ENCODE measurements at places on chromosomes 3 and 15.

- no peak overlapping the region for H3K4me3 ChIP-seq
- no peaks in the 10 kb centered on the region for H3K4me1 ChIP-seq
Measured at GRCh38 chr15:88860212-88860611, 35.1 kb downstream of the HAPLN3 start.

- H3K4me3 ChIP-seq = no peak overlapping the region
- H3K27ac ChIP-seq = no peak overlapping the region
- DNase-seq = peak; percentile 60
- no peaks in the 10 kb centered on the region for H3K36me3 ChIP-seq
- H3K4me1 ChIP-seq = no peaks in the 10 kb centered on the region
Measured at GRCh38 chr3:10964537-10965167, 27.9 kb upstream of the SLC6A1 start.

- no peak overlapping the region for H3K4me3 ChIP-seq
- H3K36me3 ChIP-seq = no peaks in the 10 kb centered on the region
Measured at GRCh38 chr3:78497767-78498166, 1270.0 kb downstream of the ROBO1 start.

- DNase-seq = peak; percentile 54
- H3K4me3 ChIP-seq = no peak overlapping the region
- no peaks in the 10 kb centered on the region for H3K4me1 ChIP-seq
- H3K36me3 ChIP-seq = no peaks in the 10 kb centered on the region
- no peaks in the 10 kb centered on the region for H3K27me3 ChIP-seq
Measured at GRCh38 chr3:43747641-43748040, 56.9 kb downstream of the ABHD5 start.

GRCh38 chr15:58839485-58839884 lies 68.4 kb downstream of the MINDY2 start:
- H3K27ac ChIP-seq = no peak overlapping the region
- H3K4me3 ChIP-seq = no peak overlapping the region
- no peaks in the 10 kb centered on the region for H3K4me1 ChIP-seq
- DNase-seq = no peak

DNA sequence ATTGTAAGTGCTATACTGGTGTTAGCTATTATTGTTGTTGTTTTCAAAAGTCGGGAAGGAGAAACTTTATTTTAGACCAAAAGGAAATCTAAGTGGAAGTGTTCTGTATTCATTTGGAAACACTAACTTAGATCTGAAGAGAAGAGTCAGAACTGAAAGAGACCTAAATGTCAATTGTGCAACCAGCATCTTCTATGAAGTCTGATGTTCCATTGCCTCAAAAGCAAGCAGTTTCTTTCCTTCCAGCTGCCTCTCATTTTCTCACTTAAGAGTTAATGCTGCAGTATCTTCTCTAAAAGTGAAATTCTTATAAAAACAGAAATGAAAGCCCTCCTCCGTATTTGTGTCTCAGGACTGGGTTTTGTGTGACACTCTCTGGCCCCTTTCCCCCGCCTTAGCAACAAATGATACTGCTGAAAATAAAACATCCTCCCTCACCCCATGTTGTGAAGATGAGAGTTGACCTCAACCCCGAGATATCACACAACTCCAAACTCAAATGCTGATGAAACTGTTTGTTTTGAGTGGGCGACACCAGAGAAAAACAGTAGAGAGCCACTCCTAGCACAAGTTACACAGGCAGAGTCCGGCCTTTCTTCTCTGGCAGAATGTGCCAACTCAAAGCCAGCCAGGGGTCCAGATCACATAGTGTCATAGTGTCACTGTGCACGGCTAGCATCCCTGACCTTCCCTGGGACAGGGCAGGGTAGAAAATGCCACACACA lies 48.9 kb downstream of the GLDN start:
- no peaks in the 10 kb centered on the region for H3K4me1 ChIP-seq
- H3K27me3 ChIP-seq = no peaks in the 10 kb centered on the region
- no peak for DNase-seq
- H3K4me3 ChIP-seq = no peak overlapping the region

DNA sequence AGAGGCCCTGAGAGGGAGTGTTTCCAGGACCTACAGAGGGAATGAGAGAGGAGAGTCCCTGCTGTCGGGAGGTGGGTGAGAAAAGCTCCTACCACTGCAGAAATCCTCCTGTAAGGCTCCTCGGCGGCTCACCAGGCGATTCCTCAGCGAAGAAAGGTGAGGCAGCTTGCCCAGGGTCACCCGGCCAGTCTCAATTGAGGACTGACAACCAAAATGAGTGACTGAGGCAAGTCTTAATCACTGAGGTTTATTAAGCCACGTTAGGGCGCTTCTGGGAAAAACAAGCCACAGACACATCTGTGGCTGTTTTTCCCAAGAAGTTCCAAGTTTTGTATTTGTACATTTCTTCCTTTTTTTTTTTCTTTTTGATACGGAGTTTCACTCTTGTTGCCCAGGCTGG lies 48.5 kb downstream of the ZDHHC19 start:
- H3K27ac ChIP-seq = no peak overlapping the region
- no peaks in the 10 kb centered on the region for H3K27me3 ChIP-seq
- no peaks in the 10 kb centered on the region for H3K36me3 ChIP-seq
- DNase-seq = no peak
- H3K4me3 ChIP-seq = no peak overlapping the region

GRCh38 chr3:178186666-178187065 lies 349.6 kb upstream of the KCNMB2 start:
- H3K36me3 ChIP-seq = no peaks in the 10 kb centered on the region
- H3K4me1 ChIP-seq = no peaks in the 10 kb centered on the region
- H3K27ac ChIP-seq = no peak overlapping the region
- no peak overlapping the region for H3K4me3 ChIP-seq

DNA sequence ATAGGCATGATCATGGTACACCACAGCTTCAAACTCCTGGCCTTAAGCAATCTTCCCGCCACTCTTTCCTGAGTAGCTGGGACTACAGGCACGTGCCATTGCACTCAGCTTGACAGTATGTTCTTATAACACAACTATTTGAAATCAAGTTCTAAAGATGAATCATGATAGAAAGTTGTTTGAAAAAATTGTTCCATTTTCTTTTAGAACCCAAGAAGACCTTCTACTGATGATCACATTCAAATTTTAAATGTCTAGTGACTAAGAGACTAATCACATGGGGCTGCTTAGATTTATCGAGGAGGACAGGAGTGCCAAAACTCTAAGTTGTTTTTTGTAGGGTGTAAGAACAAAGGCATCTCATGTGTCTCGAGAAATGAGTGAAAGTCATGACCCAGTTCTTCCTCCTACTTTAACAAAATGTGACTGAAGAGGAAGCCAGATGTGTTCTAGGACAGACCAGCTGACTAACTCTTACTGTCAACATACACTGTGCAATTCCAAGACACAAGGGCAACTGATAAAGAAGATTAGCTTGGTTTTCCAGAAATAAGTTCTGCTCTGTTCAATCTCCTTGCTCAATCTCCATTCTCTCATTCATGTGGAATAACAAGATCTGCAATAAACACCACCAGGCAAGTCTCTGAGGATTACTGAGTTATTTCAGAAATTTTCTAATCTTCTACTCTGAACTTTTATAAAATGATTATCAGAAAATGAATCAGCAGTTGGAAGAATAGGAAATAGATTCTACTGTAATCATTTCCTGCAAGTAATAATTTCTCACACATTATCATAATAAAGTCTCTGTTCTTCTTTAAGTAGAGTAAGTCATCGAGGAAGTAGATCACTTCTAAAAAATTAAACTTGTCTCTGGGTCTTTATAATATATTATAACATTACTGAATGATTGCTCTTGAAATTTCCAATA lies 122.6 kb upstream of the CCNL1 start:
- H3K27me3 ChIP-seq = no peaks in the 10 kb centered on the region
- DNase-seq = no peak
- H3K36me3 ChIP-seq = no peaks in the 10 kb centered on the region
- H3K4me3 ChIP-seq = no peak overlapping the region
- no peaks in the 10 kb centered on the region for H3K4me1 ChIP-seq
- no peak overlapping the region for H3K27ac ChIP-seq

DNA sequence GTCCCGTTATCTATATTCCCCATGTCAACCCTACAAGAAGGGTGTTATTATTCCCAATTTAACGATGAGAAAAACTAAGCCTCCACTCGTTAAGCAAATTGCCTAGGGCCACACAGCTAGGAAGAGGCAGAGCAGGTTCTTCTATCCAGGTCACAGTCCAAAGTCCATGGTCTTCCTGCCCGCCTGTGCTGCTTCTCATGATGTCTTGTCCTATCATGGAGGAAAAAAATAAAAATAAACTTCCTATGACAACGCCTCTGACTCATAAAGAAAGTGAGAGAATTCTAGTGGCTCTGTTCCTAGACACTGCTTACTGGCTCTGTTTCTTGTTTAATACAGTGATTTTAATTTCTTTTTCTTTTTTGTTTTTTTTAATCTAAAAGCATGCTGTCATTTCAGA lies 9.7 kb downstream of the COL8A1 start:
- DNase-seq = peak; percentile 12
- H3K27me3 ChIP-seq = no peaks in the 10 kb centered on the region

- no peak overlapping the region for H3K4me3 ChIP-seq
- no peak for DNase-seq
- no peaks in the 10 kb centered on the region for H3K27me3 ChIP-seq
- H3K27ac ChIP-seq = no peak overlapping the region
- no peaks in the 10 kb centered on the region for H3K4me1 ChIP-seq
Measured at GRCh38 chr15:81056304-81056703, 55.6 kb downstream of the TLNRD1 start.

- no peak overlapping the region for H3K4me3 ChIP-seq
- H3K4me1 ChIP-seq = peaks cover 11% of the 10 kb centered on the region
- peaks cover 14% of the 10 kb centered on the region for H3K27me3 ChIP-seq
- DNase-seq = no peak
- H3K36me3 ChIP-seq = no peaks in the 10 kb centered on the region
Measured at GRCh38 chr3:49864505-49864904, 5.2 kb downstream of the CAMKV start.

GRCh38 chr3:129023909-129024308 lies 22.8 kb downstream of the EFCC1 start:
- H3K27ac ChIP-seq = no peak overlapping the region
- H3K4me3 ChIP-seq = no peak overlapping the region
- no peaks in the 10 kb centered on the region for H3K4me1 ChIP-seq
- H3K27me3 ChIP-seq = no peaks in the 10 kb centered on the region

DNA sequence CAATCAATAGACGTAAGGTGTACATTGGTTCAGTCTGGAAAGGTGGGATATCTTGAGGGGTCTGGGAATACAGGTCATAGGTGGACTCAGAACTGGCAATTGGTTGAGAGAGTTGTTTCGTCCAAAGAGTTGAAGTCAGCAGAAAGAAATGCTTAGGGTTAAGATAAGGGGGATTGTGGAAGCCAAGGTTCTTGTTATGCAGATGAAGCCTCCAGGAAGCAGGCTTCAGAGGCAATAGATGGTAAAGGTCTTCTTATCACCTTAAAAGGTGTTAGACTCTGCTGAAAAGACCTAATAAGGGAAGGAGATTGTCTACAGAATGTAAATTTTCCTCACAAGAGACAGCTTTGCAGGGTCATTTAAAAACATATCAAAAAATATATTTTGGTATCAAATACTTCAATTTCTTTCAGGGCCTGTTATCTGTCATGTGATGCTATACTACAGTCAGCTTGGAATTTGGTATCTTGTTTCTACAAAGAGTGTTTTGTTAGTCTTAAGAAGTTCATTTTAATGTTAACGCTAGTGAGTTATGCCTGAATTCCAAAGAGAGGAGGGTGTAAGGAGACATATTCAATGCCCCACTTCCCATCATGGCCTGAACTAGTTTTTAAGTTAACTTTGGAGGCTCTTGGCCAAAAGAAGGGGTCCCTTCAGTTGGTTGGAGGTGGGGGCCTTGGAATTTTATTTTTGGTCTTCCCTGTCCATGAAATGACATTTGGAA lies 378.2 kb upstream of the ROBO2 start:
- H3K4me3 ChIP-seq = no peak overlapping the region
- no peaks in the 10 kb centered on the region for H3K27me3 ChIP-seq
- H3K27ac ChIP-seq = no peak overlapping the region
- no peak for DNase-seq
- no peaks in the 10 kb centered on the region for H3K4me1 ChIP-seq

DNA sequence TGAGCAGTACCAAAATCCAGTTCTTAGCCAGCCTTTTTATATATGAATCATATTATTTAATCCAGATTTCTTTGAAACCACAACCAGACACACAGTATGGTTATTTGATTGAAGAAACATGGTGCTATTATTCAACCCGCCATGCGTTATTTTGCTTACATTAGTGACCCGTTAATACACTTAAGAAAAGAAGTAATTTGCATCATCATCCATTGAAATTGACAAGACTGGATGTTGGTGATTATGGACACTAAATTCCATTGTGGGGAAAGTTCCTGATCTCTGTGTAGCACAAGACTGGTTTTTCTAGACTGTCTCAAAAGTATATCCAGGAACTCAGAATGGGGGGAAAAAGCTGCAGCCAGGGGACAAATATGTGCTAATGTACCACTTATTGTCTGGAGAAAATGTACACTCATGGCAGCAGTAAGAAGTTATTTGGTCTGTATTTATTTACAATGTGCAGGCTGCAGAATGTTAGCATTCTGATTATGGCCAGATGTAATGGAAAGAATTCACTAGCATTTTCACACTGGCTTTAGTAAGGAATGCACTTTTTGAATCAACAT lies 80.3 kb downstream of the FILIP1L start:
- no peaks in the 10 kb centered on the region for H3K27me3 ChIP-seq
- no peak overlapping the region for H3K4me3 ChIP-seq
- H3K27ac ChIP-seq = no peak overlapping the region

GRCh38 chr15:45084163-45084562 lies 29.8 kb downstream of the DUOX2 start:
- H3K4me3 ChIP-seq = no peak overlapping the region
- no peaks in the 10 kb centered on the region for H3K27me3 ChIP-seq
- no peak overlapping the region for H3K27ac ChIP-seq
- no peaks in the 10 kb centered on the region for H3K36me3 ChIP-seq

DNA sequence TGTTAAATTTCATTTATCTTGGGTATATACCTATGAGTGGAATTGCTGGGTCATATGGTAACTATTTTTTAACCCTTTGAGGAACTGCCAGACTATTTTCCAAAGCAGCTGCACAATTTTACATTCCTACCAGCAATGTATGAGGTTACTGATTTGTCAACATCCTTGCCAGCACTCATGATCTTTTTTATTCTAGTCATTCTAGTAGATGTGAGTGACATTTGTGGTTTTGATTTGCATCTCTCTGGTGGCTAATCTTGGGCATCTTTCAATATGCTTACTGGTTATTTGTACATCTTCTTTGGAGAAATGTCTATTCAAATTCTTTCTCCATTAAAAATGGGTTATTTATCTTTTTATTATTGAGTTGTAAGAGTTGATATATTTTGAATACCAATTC lies 21.3 kb upstream of the LRRC58 start:
- no peak overlapping the region for H3K27ac ChIP-seq
- no peaks in the 10 kb centered on the region for H3K4me1 ChIP-seq
- no peaks in the 10 kb centered on the region for H3K36me3 ChIP-seq
- no peaks in the 10 kb centered on the region for H3K27me3 ChIP-seq
